NCI-H226 (cell line): ENCODE measurements at places on chromosomes 4 and X.

- no peak for DNase-seq
Measured at GRCh38 chr4:104163820-104164219, 330.9 kb downstream of the CXXC4 start.

- no peak for DNase-seq
Measured at GRCh38 chr4:153781717-153782416, 7.0 kb downstream of the SFRP2 start.

DNA sequence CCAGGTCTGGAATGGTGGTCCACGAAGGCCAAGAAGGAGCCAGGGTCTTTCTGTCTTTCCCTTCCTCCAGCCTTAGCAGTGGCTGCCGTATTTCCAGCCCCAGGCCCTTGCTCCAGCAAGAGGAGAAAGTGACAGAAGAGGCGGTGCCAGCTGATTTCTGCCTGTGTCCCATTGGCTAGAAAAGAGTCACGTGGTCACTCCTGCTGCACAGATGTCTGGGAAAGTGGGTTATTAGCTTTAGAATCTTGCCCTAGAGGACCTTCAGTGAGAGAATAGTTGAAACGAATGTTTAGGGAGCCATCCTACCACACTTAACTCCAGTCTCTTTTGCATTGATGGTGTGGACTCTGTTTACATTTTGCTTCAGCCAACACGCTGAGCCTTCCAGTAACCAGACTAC lies 99.3 kb upstream of the BCOR start:
- no peak for DNase-seq

GRCh38 chr4:1786544-1787362 lies 6.3 kb upstream of the FGFR3 start:
- no peak for DNase-seq
